ENCODE measurements at places on chromosomes 13 and 19.
A peak's percentile ranks its signal among the peaks of the same experiment; 100 is the strongest.

DNA sequence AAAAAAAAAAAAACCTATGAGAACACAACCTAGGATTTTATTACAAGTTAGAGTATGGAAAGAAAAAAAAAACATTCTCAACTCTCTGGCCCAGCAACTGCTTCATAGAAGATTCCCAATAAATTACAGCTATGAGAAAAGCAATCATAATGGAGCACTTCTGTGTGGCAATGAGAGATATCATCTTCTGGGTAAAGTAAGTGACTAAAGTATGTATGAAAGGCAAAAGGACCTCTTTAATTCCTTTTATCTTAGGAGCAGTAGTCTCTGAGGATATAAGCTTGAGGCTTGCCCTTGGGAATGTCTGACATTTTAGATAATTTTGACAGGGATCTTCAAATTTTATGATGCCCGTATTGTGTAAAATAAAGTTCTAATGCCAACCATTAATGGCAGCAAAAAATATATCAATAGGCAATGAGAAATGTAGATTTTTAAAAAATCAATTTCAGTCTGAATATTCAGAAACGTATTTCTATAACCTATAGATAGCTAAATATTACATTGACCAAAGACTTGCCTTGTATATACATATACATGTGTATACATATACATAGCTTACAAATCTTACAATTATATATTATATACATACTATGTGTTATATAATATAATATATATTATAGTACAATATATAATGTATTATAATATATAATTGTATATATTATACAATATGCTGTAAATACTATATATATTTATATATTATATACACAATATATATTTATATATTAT, 823.9 kb upstream of the SLITRK1 start:
- no peak for DNase-seq

DNA sequence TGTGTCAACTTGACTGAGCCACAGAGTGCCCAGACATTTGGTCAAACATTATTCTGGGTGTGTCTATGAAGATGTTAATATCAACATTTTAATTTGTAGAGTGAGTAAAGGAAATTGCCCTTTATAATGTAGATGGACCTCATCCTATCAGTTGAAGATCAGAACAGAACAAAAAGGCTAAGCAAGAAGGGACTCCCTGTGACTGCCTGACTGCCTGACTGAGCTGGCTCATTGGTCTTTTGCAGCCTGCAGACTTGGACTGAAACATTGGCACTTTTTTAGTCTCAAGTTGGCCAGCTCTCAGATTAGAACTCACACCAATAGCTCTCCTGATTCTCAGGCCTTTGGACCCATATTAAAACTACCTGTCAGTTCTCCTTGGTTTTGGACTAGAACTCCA, 600.4 kb upstream of the SLITRK6 start:
- no peak for DNase-seq

- DNase-seq: no peak
Observed at GRCh38 chr19:7211191-7211951, 82.8 kb downstream of the INSR start.

DNA sequence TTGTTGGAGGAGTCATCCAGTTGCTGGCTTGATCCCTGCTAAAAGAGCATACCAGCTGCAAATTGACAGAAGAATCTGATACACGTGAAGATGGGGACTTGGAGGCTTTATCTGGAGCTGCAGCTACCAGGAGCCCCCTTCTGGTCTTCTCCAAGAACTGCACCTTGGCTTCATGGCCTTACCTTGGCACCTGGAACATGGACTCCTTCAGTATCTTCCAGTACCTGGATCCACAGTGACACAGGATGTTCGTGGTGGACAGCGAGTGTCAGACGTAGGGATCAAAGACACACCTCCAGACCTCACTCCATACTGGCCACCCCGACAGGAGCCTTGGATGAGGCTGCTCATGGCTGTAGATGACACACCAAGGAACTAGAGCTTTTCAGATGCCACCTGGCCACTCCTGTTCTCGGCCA, 9.9 kb upstream of the ACSBG2 start:
- peak; percentile 89 for DNase-seq

GRCh38 chr13:100658363-100658762, 16.2 kb downstream of the TMTC4 start:
- DNase-seq: no peak

- no peak for DNase-seq
Observed at GRCh38 chr19:15118248-15118647, 11.0 kb downstream of the SYDE1 start.

DNA sequence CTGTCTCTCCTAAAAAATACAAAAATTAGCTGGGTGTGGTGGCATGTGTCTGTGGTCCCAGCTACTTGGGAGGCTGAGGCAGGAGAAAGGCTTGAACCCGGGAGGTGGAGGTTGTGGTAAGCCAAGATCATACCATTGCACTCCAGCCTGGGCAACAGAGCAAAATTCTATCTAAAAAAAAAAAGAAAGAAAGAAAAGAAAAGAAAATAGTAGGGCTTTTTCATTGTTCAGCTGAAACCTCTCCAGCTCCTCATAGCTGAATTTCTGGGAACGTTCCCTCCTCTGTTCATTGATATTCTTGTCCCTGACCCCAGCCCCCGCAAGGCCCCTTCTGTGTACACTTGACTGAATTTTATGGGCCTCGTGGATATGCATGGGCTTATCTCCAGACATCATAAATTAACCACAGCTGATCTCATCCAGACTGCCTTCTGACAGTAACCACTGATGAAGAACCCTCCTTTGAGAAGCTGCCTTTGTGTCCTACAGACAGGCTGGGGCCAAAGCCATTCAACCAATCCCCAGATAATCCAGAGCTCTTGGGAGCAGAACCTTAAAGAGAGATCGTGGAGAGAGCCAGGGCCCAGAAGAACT, at the start of gene ELSPBP1:
ELSPBP1 (plus strand) TSS at position 424 of the 594 bp plus-strand sequence. CDS start 14,036 bp downstream, outside the sequence.
- no peak for DNase-seq

DNA sequence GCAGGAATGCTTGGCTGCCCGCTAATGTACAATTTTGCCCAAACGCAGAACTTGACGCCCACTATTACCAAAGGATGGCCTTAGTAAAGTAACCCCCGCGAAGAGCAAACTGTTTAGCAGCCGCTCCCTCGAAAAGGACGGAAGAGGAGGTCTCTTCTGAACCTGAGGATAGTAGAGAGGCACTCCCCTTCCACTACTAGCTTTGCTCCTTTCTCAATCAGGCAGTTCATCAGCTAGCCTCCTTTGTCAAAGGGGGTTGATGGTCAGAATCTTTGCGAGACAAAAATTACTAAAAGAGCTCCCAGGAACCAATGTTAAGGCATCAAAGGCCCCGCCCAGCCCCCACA, 534 bp downstream of the CAB39L start:
- peak; percentile 51 for DNase-seq

DNA sequence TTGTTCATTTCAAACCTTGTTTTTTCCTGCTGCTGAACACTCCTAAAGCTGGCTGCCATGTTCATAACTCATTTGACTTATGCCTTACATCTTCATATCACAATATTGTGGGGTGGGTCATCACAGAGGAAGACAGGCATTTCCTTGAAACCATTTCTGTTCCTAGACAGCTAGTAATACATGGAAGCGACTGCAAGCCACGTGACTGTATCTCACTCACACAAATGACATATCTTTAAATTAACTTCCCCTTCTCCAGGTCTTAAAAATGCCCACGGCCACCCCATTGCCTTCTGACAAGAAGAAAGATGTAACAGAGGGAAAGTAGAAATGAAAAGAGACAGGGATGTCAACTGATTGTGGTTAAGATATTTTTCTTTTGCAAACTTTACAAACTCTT, 236.8 kb downstream of the LMO7 start:
- no peak for DNase-seq

DNA sequence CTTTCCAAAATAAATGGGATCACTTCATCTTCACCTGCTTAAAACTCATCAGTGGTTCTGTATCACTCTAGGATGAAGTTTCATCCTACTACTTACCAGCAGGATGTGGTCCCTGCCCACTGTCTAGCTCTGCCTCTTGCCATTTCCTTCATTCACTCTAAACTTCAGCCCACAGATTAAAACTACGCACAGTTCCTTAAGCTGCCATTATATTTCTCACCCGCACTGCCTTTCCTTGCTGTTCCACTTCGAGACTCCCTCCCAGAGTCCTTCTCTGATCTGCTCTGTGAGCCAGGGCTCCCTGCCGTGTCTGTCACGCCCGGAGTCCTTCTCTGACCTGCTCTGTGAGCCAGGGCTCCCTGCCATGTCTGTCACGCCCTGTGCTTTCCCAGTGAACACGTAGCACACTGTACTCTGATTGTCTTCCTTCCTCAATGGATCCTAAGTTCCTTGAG, 52.0 kb upstream of the NPAS1 start:
- no peak for DNase-seq

GRCh38 chr19:49573425-49573824, 6.9 kb downstream of the NOSIP start:
- no peak for DNase-seq

GRCh38 chr19:29677001-29677817, 11.9 kb downstream of the PLEKHF1 start:
- no peak for DNase-seq

GRCh38 chr19:17292301-17293074, 10.7 kb downstream of the ABHD8 start:
- peak; percentile 93 for DNase-seq

- DNase-seq: no peak
Observed at GRCh38 chr19:53538378-53539109, 599 bp downstream of the ZNF331 start.

GRCh38 chr13:33832872-33833271, 14.9 kb downstream of the RFC3 start:
- no peak for DNase-seq

GRCh38 chr13:28653111-28653510, 5.8 kb upstream of the POMP start:
- no peak for DNase-seq

DNA sequence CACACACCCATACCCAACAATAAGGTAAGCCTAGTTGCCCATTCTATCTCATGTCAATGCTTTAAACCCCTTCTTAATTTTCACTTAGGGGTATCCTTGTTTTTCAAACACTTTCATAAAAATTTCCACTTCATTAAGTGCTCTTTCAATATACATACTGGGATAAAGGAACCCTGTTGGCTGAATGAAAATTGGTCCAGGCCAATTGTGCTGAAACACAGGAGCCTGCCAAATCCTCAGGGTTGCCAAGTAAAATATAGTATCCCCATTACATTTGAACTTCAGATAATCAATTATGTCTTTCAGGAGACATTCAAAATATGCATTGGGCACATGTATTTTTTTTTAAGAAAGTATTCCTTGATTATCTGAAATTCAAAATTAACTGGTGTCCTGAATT, 1131.1 kb downstream of the SLITRK1 start:
- no peak for DNase-seq

DNA sequence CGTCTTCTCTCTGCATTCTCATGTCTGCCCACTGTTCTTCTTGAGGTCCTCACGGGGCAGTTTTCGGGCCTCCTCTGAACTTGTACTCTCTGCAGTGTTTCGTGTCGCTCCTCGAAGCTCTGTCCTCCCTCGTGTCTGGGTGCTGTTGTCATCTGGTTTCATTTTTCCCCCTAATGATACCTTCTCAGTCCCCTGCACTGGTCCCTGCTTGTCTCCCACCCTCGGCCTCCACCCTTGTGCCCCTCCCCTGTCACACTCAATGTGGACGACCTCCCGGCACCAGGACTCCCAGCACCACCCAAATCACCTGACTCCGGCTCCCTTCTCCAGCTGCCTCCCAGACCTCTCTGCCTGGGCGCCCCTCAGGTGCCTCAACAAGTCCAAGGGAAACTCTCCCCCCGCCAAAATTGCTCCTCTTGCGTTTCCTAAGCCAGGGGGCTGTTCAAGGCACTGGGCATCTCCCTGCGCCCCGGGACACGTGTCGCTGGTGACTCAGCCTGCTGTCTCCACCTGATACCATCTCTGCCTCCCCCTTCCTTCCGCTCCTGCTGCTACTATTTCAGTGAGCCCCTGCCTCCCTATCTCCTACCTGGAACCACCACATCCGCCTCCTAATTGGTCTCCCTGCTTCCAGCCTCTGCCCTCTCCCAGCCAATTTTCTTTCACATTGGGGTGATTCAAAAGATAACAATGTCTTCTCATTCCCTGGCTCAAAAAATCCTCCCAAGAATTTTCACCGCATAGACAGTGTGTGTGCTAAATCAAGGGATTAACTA, 49.5 kb downstream of the RFX2 start:
- no peak for DNase-seq

GRCh38 chr13:41465898-41466320, 8.6 kb downstream of the RGCC start:
- no peak for DNase-seq

DNA sequence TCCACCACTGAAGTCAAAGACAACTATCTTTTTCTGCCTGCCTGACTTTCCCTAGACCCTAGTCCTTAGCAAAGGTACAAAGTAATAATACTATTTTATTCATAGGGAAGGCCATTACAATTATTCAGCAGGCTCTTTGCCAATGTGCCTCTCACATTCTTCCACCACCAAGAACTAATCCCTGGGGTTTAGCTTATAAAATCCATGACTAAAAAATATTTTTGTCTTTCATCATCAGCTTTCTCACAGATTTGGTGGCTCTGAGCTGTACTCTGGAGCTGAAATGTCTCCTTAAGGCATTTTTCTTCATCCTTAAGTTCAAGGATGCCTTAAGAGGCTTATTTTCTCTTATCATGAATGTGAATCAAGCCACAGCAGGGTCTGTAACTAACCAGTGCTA, 96.1 kb downstream of the OXGR1 start:
- DNase-seq: peak; percentile 72

DNA sequence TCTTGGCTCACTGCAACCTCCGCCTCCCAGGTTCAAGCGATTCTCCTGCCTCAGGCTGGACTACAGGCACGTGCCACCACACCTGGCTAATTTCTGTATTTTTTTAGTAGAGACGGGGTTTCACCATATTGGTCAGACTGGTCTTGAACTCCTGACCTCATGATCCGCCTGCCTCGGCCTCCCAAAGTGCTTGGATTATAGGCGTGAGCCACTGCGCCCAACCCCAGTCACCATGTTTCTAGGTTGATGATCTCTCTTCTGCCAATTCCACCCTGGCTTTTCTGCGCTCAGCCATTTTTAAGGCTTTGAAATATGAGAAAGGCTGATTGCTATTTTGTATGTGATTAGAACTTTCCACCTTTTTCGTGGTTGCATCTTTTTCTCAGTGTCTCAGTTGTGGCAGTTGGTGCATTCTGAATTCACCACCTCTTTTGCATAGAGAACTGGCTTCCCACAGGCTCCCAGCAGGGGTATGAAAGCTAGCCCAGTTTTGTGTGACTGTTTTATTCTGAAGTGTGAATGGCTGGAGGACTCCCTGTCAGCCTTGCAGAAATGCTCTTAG, 15.5 kb downstream of the CEACAM1 start:
- DNase-seq: no peak
